ENCODE measurements at places on chromosomes 7 and 10.

- no peak for DNase-seq
Measured at GRCh38 chr10:122706467-122706866, 6.8 kb upstream of the C10orf120 start.

GRCh38 chr10:120086066-120086465 is 193.5 kb downstream of the SEC23IP start:
- no peak for DNase-seq

DNA sequence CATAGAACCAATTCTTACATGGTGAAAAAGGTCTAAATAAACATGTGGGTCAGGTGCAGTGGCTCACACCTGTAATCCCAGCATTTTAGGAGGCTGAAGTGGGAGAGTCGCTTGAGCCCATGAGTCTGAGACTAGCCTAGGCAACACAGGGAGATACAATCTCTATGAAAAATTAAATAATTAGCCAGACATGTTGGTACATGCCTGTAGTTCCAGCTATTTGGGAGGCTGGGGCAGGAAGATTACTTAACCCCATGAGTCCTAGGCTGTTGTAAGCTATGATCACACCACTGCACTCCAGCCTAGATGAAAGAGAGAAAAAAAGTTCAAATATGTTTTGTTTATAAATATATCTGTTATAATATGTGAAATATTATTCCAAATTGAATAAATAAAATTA is 643.6 kb downstream of the IPMK start:
- DNase-seq = no peak

DNA sequence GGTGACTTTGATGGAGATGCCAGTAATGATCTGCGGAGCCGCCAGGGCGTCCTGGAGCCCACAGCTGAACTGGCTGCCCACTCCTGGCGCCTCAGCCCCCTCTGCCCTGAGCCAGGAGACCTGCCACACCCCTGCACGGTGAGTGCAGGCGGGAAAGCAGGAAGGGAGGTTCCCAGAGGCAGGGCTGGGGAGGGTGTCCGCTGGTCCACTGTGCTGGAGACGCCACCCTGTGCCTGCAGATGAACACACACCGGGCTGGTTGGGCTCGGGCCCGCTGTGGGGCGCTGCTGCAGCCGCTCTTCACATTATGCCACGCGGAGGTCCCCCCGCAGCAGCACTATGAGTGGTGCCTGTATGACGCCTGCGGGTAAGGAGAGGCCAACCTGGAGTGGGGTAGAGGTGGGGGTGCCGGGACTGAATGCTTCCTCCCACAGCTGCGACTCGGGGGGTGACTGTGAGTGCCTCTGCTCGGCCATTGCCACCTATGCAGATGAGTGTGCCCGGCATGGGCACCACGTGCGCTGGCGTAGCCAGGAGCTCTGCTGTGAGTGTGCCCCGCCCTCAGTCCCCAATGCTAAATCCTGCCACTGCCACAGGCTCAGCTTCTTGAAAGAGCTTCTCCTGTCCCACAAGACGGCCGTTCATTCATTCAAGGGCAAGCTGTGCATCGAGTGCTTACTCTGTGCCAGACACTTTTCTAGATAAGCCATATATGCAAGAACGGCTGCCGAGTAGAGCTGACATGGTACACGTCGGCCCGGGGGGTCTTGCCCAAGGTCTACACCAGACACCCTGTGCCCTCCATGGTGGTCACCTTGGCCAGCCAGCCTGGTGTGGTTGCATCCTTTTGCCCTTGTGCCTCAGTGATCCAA is 14.3 kb upstream of the ZNF467 start:
- DNase-seq = no peak

GRCh38 chr10:116526219-116526618 is 19.5 kb upstream of the PNLIP start:
- no peak for DNase-seq

DNA sequence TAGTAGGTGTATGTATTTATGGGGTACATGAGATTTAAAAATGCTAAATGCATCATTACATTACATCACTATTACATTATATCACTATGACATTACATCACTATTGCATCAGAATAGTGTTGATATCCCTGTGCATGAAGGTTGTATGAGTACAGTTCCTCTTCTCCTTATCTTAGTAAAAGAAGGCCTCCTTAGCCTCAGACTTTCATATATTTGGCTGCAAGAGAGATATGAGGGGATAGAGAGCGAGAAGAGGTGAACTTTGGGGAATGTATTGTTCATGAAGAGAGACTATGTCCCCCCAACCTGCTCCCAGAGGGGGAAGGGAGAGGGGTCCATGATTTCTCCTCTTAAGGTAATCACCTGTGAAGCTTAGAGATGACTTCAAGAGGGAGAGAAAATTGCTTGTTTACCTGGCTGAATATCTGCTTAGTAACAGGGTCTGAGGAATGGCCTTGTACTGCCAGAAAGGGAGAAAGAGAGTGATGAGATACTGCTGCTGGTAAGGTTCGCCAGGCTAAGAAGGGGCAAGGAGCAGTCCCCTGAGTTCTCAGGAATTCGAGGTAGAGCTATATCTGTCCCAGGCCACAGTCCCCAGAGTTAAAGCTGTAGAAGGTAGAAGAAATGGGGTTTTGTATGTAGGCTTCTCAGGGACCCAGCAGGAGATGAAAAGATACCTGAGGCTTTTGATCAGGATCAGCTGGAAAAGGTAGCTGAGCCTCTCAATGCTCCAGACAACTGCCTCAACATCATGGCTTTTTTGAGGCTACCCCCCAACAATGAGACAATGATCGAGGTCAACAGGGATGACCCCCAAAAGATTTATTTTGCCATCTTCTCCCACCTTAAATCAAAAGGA is 168.4 kb upstream of the WNT16 start:
- no peak for DNase-seq

DNA sequence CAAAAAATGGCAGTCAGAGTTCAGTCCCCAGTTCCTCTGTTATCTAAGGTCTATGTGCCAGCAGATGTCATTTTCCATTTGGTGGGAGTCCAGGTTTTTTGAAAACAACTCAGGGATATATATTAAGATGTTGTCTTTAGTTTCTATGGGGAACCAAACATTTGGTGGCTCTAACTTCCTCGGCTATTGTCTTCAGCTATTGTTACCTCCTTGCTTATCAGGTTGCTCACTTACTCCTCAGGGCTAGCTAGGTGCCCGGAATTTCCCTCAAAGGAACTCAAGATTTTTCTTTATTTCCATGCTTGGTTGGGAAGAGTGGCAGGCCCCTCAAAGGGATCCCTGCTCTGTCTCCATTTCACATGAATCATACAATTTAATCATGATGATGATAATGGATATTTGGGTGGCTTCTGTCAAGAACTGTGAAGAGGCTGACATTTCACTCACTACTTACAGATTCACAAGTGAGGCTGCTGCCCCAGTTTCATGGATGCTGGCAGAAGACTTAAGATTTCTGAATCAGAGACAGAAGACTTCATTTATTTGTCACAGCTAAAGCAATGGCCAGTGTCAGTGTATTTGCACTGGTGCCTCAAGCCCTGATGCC is 182.8 kb downstream of the PKD1L1 start:
- no peak for DNase-seq

GRCh38 chr7:40879941-40880543 is 745.2 kb downstream of the SUGCT start:
- DNase-seq = no peak

DNA sequence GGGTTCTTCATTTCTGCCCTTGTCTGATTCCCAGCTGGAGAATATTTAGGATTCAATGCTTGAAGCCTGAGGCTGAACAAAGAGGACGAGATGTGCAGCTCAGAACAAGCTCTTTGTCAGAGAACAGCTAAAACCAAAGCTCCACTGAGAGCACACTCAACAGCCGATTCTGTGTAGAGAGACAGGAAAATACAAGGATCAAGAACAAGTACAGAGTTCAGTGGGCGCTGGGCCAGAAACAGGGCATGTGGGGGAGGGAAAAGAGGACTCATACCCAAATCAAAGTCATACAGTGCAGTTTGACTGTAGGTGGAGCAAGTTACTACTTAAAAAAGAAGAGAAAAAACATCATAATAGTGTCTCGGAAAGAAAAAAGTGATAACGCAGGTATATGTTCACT is at the start of gene AGMO:
AGMO (minus strand) TSS at position 181 of the 400 bp plus-strand sequence.
- DNase-seq = no peak

GRCh38 chr10:81872206-81872862 is 2.7 kb upstream of the NRG3 start:
- no peak for DNase-seq

DNA sequence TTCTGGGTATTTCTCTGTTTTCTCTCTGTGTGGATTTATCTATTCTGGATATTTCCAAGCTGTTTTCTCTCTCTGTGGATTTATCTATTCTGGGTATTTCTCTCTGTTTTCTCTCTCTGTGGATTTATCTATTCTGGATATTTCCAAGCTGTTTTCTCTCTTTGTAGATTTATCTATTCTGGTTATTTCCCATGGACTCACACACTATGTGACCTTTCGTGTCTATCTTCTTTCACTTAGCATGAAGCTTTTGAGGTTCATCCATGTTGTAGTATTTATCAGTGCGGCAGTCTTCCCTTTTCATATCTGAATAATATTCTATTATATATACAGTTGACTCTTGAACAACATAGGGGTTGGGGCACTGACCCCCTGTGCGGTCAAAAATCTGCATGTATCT is 435.0 kb upstream of the CNTNAP2 start:
- DNase-seq = no peak

DNA sequence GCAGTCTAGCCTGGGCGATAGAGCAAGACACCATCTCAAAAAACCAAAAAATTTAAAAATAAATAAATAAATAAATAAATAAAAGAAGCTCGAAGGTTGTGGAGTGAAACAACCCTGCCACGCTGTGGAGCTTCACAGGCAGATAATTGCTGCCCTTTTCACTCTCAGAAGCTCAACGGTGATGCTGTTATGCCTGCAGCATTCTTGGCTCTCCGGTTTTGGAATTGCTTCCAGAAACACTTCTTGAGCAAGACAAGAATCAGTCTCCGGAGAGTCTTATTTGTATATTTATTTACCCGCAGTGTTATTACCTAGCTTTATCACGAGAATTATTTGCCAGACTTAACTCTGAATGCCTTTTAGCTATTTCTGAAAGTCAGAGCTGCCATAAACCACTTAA is 40.5 kb upstream of the UBE2H start:
- no peak for DNase-seq

- no peak for DNase-seq
Measured at GRCh38 chr10:113007343-113007771, 57.3 kb downstream of the TCF7L2 start.

DNA sequence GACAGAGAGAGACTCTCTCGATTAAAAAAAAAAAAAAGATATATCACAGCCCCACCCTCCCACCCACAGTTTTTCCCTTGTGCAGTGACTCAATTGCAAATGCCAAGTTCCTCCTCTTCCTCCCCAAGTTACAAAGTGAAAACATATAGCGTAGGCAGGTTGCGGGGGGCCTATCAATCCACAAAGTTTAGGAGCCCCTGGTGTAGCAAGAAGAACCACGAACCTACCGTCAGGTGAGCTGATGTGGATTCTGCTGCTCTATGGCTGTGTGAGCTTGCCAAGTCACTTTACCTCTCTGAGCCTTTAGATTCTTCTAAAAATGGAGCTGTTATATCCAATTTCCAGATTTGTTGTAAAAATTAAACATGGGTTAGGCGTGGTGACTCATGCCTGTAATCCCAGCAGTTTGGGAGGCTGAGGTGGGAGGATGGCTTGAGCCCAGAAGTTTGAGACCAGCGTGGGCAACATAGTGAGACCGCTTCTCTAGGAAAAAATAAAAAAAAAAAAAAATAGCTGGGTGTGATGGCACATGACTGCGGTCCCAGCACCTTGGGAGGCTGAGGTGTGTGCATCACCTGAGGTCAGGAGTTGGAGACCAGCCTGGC is 8.2 kb upstream of the RHBDD2 start:
- no peak for DNase-seq

DNA sequence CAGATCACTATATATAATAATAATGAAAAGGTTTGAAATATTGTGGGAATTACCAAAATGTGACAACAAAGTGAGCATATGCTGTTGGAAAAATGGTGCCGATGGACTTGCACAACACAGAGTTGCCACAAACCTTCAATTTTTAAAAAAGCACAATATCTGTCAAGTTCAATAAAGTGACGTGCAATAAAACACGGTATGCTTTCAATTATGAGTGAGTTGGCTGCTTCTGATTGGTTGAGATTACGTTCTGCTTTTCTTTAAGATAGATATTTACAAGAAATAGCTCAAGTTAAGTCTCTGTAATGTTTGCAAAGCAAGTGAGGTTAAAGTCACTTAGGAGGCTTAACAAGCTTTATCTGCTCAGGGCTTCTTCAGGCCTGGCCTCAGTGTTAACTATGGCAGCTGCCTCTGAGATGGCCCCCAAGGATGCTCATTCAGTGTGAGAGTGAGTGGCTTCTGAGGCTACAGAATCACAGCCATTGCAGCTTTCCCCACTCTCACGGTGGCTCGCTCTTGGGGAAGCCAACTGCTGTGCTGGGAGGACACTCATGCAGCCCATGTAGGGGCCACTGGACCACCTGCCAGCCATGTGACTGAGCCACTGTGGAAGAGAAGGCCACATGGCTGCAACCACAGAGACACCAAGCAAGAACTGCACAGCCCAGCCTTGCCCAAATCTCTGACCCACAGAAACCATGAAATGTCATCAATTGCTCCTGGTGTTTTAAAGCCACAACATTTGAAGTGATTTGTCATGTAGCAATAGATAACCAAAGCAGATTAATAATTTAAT is 78.3 kb upstream of the TMEM72 start:
- DNase-seq = no peak

DNA sequence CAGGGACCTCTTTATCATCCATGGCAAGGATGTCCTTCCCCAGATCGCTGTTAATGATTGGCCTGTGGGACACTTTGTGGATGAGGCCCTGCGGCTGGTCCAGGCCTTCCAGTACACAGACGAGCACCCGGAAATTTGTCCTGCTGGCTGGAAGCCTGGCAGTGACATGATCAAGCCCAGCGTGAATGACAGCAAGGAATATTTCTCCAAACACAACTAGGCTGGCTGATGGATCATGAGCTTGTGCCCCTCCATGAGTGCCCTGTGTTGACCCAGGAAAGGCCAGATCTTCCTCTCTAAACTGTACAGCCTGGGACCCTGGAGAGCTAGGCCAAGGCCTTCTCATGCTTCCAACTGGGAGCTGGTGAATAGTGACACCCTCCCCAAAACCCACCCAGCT is 124.1 kb downstream of the CUL2 start:
- DNase-seq = no peak

DNA sequence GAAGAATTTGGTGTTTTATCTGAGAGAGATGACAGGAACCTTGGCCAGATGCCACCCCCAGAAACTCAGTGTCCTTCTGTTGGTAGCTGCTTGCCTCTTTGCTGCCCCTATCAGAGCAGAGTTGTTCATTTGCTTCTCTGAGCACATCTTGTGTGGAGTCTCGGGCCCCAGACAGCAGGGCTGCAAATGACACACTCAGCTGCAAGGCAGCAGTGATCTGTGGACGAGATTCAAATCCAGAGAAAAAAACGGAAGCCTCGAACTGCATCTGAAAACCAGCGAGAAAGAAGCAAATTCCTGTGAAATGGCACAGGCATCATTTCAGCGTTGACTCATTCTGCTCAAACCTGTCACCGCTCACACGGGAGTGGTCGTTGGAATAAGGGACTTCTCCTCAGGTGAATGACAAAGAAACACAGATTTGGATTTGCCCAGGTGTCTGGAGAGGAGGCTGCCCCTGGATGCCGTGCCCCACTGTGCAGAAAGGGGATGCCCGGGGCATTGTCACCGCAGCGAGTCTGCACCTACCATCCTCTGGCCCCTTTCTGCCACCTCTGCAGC is 144.7 kb downstream of the PFKFB3 start:
- peak; percentile 52 for DNase-seq

- no peak for DNase-seq
Measured at GRCh38 chr7:130957137-130957513, 223.1 kb upstream of the KLF14 start.

GRCh38 chr10:69366738-69367137 is 50.0 kb downstream of the TACR2 start:
- DNase-seq = no peak

GRCh38 chr7:29105752-29106668 is 40.3 kb downstream of the CPVL start:
- no peak for DNase-seq

Measured in activated naive CD4-positive, alpha-beta T cell (primary cell).